ENCODE measurements at places on chromosomes 5 and 9. TPM values are rescaled to one million over a fixed set of nuclear protein-coding genes. Genes with fewer than 3 reads are reported as not detected.

- no peak for DNase-seq
Measured at GRCh38 chr5:36590513-36591286, 15.7 kb upstream of the SLC1A3 start.

DNA sequence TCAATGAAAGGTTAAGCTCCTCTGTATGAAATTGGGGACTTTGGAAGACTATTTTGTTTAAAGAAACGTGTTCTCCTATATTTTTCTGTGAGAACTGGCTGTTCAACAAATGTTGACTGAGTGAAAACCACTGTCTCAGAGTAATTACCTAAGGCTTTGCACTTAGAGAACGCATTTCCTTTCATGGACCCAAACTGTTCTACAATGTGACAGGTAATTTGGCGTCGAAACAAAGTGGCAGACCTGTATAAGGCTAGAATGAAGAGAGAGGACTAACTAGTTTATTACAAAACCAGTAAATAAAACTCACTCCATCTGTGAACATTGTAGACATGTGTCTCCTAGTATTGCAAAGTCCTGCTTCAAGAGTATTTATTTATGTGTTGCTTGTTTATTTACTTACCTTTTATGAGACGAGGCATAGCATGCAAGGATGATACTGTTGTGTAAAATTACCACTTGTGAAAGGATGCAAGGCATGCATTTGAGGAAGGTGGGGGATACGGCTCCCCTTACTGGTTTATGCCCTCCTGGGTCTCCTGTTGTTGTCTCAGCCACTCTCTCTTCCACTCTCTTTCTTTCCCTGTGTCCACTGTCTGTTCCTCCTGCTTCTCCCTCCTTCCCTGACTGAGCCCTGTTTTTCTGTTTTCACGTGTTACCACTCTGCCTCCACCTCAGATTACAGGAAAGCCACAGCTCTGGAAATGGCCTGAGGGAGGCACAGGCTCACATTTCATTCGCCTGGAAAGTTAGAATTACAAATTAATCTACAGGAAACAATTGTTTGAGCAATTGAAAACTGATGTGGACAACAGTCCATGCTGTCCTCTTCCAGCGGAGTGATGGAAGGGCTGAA, 444.0 kb upstream of the ZNF608 start:
- no peak for DNase-seq

DNA sequence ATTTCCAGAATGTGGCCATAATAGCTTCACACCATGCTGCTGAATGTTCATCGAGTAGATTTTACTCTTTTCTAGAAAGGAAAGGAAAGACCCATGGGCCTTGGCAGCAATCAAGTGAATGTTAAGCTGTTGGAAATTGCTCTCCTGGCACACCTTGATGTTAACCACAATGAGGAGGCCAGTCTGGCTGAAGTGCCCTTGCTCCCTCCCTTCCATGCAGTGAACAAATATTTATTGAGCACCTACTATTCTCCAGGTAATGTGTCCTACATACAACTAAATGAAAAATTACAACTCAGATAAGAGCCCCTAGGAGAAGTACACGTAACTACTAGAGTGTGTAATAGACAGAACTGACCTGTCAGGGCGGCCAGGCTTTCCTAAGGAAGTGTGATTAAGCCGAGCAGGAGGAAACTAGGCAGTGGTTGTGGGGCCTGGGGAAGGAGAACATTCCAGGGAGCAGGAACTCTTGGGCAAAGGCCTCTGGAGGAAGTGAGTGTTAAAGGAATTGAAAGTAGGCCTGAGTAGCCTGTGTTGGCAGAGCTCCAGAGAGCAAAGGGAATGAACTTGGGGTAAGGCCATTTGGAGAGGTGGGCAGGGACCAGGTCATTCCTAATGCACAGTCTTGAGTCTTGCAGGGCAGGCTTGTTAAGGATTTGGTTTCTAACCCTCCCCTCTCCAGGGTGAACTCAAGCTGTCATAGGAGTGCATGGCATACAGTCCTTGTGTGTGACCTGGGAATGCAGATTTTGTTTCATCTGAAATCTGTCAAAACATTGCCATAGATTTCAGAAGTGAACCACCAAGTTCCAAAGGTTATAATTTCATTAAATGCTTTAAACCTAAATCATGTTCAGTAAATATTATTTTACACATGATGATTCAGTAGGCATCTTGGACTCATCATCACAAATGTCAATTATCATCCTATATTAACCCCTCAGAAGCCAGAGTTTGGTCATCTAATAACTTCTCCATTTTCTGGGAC, 9.0 kb upstream of the ZSWIM6 start:
- DNase-seq, result peak; percentile 50

GRCh38 chr9:37908698-37909186, 4.8 kb upstream of the SLC25A51 start:
- peak; percentile 47 for DNase-seq

- no peak for DNase-seq
Measured at GRCh38 chr5:157279605-157280239, 13.8 kb downstream of the CYFIP2 start.

Gene SLC6A3
- not detected for total RNA-seq

DNA sequence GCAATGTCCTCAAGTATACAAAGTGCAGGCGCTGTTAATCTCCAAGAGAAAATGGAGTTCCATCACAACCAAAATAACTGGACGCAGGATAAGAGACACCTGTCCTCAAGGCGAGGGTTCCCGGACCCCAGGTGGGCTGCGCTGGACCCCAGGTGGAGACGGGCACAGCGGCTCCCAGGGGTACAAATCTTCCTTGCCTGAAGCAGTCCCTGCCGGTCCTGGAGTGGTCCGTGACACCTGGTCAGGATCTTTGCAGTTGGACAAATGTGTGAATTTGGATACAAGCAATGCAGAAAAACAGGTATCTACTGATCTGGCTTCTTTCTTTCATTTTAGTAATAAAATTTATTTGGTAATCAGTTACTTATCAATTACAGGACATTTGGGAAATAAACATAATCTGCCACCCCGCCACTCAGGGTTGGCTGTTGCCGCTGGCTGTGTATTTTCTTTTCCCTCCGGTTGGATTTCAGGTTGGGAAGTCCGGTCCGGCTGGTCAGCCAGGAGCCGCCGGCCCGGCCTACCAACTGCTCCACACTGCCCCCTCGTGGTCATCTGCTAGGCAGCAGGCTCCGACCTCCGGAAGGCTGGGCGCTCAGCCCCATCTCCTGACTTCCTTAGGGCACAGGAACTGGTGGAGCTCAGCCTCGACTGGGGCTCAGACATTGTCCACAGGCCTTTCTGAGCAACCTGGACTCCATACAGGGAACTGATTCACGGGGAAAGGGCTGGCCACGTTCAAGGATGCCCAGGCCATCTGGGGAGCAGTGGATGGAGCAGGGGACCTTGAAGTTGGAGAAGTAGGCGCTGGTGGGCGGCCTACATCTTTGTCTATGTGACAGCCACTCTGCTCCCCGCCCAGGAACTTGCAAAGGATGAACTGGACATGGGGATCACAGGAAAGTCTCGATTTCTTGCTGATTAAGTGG, 43.4 kb downstream of the NXNL2 start:
- DNase-seq, result peak; percentile 81

DNA sequence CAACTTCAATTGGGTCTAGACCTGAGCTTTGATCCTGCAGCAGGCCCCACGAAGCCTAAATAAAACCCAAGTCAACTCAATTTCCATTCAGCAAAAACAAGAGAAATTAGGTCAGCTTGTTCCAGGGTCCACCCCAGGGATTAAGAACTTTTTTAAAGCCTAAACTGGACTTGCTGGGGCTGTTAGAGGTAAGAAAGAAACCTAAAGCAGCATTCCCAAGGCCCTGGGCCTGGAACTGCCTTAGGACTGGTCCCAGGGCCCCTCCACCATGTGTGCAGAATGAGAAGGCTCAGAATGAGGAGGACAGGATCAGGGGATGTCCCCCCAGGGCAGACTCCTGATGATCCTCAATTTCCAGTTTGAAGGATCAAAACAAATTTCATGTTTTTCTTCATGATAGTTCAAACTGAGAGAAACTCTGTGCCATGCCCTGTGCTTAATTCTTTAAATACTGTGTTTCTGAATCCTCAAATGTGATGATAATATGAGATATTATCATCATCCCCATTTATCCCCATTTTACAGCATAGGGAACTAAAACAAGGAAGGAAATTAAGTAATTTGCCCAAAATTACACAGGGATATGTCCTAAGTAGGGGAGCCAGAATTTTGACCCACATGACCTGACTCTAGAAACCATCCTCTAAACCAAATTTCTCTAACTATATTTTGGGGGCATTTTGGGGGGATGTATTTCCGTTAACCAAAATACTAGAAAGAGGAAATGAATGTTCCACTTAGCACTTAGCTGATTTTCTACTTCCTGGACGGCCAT, 64.5 kb downstream of the DENND1A start:
- no peak for DNase-seq

Gene PCDHB7
- total RNA-seq, result 0.63 TPM

DNA sequence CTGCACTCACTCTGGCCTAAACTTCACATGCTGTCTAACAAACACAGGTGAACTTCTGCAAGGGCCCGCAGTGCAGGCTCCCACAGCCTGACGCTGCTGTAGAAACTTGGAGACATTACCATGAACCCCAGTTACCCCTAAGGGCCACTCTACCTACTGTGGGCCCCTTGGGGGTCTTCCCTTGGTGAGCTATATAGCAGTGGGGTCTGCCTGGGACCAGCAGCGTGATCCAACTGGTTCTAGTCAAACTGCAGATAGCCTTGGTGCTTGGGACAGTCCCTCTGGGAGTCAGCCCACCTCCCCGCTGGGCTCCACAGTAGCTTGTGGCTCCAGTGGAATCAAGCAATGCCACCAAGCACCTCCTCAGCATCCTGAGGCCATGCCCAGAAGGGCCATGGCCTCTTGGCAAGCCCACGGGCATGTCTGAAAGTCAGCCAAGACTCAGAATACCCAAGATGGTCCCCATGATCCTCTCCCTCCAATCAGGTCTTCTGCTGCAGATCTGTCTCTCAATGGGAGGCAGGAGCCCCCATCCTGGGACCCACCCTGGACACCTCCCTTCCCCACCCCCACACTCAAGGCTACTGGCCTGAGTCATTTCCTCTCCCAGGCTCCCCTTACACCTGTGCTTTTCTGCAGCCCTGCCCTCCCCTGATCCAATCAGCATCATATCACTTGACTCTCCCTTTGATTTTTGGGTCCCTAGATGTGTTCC, 230.0 kb upstream of the IRX1 start:
- no peak for DNase-seq

Gene THBS4
- total RNA-seq, result 1.5 TPM

GRCh38 chr5:53418826-53419658, 61.4 kb upstream of the FST start:
- peak; percentile 97 for DNase-seq

GRCh38 chr5:142618130-142618523, 67.8 kb downstream of the FGF1 start:
- peak; percentile 56 for DNase-seq

DNA sequence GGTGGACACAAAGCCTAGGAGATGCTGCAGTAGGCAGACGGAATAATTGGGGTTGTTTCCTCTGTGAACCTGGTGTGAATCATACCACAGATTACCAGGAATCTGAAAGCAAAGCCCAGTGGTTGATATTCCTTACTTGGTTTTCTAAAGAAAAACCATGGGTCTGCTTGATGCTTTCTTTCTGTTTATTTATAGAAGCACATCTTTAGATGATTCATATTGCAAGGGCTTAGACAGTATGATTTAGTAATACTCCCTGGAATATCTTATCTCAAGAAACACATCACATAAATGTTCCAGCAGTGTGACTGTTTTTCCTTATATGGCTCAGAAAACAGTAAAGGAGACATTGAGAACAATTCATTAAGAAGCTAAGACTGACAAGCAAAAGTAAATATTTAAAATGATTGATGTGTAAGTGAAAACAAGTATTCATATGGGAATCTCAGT, 623.3 kb downstream of the RAB3C start:
- DNase-seq, result peak; percentile 60

DNA sequence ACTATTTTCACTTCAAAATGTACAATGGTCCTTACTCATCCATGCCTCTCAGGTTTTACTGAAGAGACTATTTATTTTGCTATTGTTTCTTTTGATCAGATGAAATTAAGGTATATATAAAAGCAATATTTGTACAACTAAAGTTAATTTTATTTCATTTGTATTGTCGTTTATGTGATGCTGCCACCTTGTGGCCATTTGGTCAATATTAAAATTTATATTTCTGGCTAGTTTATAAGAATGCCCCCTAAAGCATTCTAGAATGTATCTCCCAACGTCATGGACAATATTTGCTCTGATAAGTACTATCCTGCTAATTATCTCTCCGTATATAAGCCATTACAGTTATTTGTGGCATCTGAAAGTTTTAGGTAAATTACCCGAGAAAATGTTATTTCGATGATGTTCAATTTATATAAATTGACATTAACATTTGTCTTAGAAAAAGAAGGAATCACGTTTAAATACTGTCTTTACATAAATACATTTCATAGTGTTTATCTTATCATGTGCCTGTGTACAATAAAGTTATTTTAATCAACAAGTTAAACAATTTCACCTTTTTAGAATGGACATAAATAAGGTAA, 680.0 kb downstream of the TAF11L14 start:
- peak; percentile 47 for DNase-seq

DNA sequence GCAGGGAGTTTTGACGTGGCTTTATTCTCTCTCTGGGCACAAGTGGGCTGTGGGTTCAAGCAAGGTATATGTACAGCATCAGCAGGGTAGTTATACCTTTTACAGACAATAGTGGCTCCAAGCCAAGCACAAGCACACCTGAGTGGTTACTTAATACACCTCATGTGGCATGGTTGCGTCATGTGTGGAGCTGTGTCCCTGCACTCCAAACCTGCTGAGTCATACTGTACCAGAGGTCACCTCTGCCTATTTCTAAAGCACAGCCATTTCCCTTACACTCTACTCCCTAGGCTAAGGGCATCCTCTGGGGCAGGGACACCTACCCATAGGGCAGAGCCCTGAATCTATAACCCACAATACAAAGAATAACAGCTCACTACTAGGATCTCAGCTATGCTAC, 147.3 kb downstream of the OSTF1 start:
- DNase-seq, result no peak

DNA sequence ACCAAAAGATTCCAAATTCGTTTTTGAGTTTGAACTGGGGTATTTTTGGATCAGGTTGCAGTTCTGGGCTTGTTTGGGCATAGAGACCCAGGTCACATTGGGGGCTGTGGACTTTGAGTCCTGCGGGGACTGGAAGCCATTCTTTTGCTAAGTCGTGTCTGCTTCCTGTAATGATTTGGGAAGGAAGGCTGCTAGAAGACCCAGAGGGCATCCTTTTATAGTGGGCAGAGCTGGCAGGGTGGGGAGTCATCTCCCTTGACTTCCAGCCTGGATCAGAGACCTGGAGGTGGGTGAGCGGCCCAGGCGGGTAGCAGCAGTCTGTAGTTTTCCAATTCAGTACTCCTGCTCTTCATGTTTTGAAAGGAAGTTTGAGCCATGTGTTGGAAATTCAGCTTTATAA, 11.3 kb downstream of the ZNF618 start:
- DNase-seq, result no peak

Data from fibroblast of the aortic adventitia (primary cell).